ENCODE measurements at places on chromosomes 2 and 18.

DNA sequence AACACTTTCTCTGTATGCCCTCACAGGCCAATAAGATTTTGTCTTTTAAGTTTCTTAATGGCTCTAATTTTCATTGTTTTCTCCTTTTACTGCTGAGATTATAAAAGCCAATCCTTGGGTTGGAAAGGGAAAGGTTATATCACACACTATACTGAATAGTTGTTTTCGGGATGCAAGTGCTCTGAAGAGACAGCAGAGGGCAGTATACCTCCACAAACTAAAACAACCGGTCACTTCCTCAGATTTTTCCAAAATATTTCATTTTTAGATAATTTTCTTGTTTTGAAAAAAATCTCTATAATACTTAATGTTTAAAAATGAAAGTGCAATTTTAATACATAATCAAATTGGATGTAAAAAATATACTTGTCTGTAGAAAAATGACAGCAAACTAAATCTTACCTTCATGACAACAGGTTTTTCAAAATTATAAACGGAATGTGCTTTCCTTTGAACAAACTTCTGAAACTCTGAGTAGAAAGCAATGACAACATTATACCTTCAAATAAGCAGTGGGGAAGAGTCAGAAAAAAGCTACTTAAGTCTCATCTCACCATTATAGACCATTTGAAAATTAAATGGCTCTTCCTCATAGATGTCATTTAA lies 82.7 kb downstream of the ORC4 start:
- no peak for DNase-seq

DNA sequence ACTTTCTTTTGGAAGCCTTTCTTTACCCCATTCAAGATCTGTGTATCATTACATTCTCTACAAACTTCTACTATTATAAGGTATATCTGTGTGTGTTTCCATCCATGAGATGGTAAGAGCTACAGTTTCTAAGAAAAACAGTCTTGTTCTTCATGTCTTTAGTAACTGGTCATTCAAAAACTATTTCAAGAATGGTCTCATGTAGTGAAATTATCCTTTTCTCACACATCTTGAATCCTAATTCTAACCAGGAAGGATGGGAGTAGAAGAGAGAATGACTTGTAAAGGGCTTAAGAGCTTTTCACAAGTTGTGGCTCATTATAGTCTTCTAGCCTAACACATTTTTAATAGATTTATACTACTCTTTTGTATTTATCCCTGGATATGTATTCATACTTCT lies 47.3 kb downstream of the ROCK1 start:
- DNase-seq: no peak

DNA sequence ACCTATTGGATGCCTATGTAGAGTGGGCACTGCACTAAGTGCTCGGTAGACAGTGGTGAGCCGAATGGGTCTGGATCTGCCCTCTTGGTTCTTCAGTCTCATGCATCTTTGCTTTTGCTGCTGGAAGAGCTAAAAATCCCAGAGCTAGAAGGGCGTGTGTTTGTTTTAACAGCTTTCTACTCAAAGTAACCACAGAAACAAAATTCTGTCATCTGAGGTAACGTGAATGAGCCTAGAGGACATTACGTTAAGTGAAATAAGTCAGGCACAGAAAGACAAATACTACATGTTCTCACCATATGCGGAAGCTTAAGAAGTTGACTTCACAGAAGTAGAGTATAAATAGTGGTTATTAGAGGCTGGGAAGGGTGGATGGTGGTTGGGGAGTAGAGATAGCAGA lies 119.8 kb downstream of the PLB1 start:
- no peak for DNase-seq

DNA sequence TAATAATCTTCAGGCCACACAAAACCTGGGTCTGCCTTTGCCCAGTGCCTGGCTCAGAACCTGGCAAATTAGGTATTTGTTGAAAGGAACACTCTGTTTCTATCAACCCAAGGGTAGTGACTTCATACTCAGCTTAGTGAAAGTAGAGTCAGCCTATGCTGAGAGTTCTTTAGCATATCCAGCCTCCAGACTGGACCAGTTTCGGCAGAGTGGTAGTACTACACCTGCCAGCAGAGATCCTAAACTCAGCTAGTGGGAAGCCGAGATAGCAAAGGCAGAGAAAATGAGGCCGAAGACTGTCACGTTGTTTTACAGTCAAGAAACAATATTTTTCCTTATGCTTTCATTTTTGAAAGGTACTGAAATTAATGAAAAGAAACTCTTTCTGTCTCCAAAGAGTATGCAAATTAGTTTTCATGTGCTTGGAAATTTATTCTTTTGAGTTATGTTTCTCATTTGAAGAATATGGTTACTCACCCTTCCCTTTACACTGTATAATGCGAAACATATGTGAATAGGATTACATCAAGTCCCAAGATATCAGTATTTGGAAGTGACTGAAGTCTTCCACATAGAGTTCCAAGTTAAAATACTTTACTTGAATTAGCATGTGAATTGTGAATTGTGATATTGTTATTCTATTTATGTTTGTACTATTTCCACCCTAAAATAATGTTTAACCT lies 52.2 kb upstream of the UGP2 start:
- no peak for DNase-seq

DNA sequence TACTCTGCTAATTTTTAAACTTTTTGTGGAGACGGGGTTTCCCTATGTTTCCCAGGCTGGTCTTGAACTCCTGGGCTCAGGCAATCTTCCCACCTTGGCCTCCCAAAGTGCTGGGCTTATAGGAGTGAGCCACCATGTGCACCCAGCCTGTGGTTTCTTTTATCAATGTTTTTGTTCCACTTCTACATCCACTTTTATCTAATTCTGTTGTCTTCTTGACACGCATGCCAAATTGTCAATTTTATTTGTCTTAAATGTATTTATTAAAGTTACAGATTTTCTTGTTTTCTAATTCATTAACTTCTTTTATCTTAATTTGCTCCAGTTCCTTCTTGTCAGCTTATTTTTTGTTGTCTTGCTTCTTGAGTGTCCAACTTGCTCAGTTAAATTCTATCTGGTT lies 43.8 kb upstream of the ASPRV1 start:
- DNase-seq: no peak

GRCh38 chr2:215958257-215958656 lies 55.1 kb downstream of the MREG start:
- no peak for DNase-seq

GRCh38 chr2:120579916-120580685 lies 155.6 kb upstream of the GLI2 start:
- no peak for DNase-seq
